Activated B cell treated with CpG ODN at 0.5 μM for 24 hours (primary cell): ENCODE measurements at places on chromosomes 11 and 22. TPM values are rescaled to one million over a fixed set of nuclear protein-coding genes. Genes with fewer than 3 reads are reported as not detected.
A peak's percentile ranks its signal among the peaks of the same experiment; 100 is the strongest.

The DNAL4 gene
- total RNA-seq: 7.7 and 8.4 TPM in 2 replicates

The YPEL4 gene
- total RNA-seq: not detected in 2 replicates

GRCh38 chr11:99937330-99937729 lies 749.8 kb upstream of the ARHGAP42 start:
- H3K27me3 ChIP-seq: no peaks in the 10 kb centered on the region
- H3K4me3 ChIP-seq: no peak overlapping the region
- H3K4me1 ChIP-seq: no peaks in the 10 kb centered on the region

The OTOG gene
- not detected in 2 replicates for total RNA-seq

GRCh38 chr11:64268025-64268892 lies 16.2 kb downstream of the BAD start:
- H3K27ac ChIP-seq: peak overlapping the region; percentile 95
- H3K4me1 ChIP-seq: peaks cover 23% of the 10 kb centered on the region
- peak overlapping the region; percentile 97 for H3K4me3 ChIP-seq
- no peaks in the 10 kb centered on the region for H3K27me3 ChIP-seq

GRCh38 chr11:72792437-72793021 lies 1.3 kb downstream of the STARD10 start:
- H3K4me3 ChIP-seq: peak overlapping the region; percentile 99
- H3K4me1 ChIP-seq: peaks cover 42% of the 10 kb centered on the region
- no peaks in the 10 kb centered on the region for H3K27me3 ChIP-seq
- peak overlapping the region; percentile 100 for H3K27ac ChIP-seq

- peaks cover 49% of the 10 kb centered on the region for H3K36me3 ChIP-seq
- H3K4me1 ChIP-seq: peaks cover 71% of the 10 kb centered on the region
- no peak overlapping the region for H3K27ac ChIP-seq
- H3K4me3 ChIP-seq: no peak overlapping the region
Observed at GRCh38 chr11:83070731-83071566, 748 bp downstream of the RAB30 start.

GRCh38 chr11:11411401-11411985 lies 58.4 kb upstream of the CSNK2A3 start:
- H3K36me3 ChIP-seq: no peaks in the 10 kb centered on the region
- no peak for DNase-seq
- H3K27ac ChIP-seq: no peak overlapping the region
- peaks cover 12% of the 10 kb centered on the region for H3K27me3 ChIP-seq
- H3K4me1 ChIP-seq: peaks cover under 1% of the 10 kb centered on the region

The KCNJ1 gene
- 0.20 TPM in 1 of 2 replicates, not detected in the other for total RNA-seq

DNA sequence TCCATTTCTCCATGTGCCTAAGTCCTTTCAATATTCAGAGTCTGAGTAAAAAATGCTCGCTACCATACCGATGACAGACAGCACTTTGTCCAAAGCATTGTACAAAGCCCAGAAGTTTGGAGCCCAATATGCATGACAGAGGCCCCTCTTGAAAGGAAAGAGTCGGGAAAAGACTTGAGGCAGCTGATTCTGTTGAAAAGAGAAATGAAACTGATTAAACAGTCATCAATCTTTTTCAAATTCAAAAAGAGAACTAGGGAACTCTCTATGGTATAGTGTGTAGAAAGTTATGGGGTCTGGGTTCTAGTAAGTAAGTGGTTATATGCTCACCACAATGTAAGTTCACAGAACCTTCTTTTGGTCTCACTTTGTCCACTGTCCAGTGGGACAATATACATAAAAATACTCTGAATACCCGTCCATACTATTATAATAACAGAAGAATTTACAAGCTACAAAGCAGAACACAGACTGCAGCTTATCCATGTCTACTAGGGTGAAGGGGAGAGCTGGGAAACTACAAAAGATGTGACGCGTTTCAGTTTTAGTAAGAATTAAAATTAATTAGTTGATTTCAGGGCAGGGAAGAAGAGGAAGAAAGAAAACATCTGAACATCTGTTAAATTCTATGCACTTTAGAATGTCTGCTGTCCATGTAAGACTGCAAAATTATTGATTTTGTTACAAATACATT lies 26.7 kb downstream of the ALG8 start:
- H3K27me3 ChIP-seq: no peaks in the 10 kb centered on the region
- H3K36me3 ChIP-seq: peaks cover 60% of the 10 kb centered on the region
- H3K4me1 ChIP-seq: peaks cover 6% of the 10 kb centered on the region
- no peak overlapping the region for H3K4me3 ChIP-seq

The NXPE4 gene
- total RNA-seq: not detected in 2 replicates

The SCUBE1 gene
- 0.12 TPM in 1 of 2 replicates, not detected in the other for total RNA-seq

DNA sequence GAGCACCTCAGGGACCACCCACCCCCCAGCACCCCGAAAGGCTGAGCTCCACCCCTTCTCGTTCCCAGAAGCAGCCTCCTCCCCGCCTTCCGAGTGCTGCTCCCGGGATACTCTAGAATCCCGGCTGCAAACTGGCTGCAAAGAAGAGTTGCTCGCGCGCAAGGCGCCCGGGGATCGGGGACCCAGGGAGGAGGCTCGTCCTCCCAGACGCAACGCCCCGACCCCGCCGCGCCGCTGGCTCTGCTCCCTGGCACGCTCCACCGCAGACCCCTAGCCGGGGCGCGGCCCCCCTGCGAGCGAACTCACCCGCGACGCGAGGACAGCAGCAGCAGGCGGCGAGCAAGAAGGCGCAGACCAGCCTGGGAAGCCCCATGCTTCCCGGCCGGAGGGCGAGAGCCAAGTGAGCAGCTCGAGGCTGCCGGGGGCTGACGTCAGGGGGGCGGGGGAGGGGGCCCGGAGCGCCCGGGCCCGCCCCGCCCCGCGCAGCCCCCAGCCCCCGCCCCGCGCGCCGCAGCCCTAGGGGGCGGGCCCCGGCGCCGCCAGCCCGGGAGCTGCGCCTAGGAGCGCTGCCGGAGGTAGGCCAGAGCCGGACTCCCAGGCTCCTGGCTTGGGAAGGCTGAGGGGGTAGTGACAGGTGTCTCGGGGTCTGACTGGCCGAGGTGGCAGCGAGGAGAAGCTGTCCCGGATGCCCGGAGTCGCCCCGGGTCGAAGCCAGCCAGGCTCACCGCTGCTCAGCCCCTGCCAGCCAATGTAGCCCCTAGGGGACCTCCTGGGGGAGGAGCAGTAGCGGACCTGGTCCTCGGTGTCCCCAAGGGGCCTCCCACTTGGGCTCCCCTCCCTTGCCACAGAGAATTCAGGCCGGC lies at the start of gene MCAM:
Gene MCAM (minus strand): TSS at position 402 of the 863 bp plus-strand sequence. CDS start 29 bp downstream, at position 373.
- peaks cover 46% of the 10 kb centered on the region for H3K4me1 ChIP-seq
- DNase-seq: no peak
- no peak within 1 kb of the TSS for H3K27ac ChIP-seq
- H3K36me3 ChIP-seq: no peaks in the 10 kb centered on the region
- peak within 1 kb of the TSS; percentile 73 for H3K4me3 ChIP-seq

DNA sequence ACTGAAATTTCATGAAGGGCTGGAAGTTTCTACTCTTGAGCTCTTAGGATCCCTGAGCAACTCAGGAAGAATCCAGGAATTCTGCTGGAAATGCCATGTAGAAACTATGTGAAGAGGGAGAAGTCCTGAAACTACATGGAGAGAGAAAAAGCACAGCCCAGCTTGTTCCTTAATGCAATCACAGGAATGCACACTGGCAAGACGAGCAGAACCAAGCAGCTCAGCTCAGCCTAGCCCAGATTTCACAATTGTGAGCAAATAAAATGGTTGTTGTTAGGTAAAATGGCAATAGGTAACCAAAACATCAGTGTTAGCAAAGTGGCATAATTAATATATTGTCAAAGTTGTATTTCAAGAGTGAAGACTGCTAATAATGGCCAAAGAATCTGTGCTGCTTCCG lies 28.1 kb downstream of the ZNF214 start:
- no peaks in the 10 kb centered on the region for H3K36me3 ChIP-seq
- H3K27me3 ChIP-seq: no peaks in the 10 kb centered on the region
- H3K4me3 ChIP-seq: no peak overlapping the region
- H3K4me1 ChIP-seq: no peaks in the 10 kb centered on the region
- no peak overlapping the region for H3K27ac ChIP-seq

GRCh38 chr22:36197065-36197440 lies 4.6 kb downstream of the APOL4 start:
- H3K4me3 ChIP-seq: no peak overlapping the region
- DNase-seq: no peak
- H3K36me3 ChIP-seq: no peaks in the 10 kb centered on the region
- no peak overlapping the region for H3K27ac ChIP-seq
- peaks cover 19% of the 10 kb centered on the region for H3K4me1 ChIP-seq

GRCh38 chr11:131980888-131981668 lies 610.7 kb downstream of the NTM start:
- H3K36me3 ChIP-seq: no peaks in the 10 kb centered on the region
- H3K4me1 ChIP-seq: no peaks in the 10 kb centered on the region
- no peak for DNase-seq
- no peak overlapping the region for H3K4me3 ChIP-seq
- H3K27me3 ChIP-seq: no peaks in the 10 kb centered on the region

DNA sequence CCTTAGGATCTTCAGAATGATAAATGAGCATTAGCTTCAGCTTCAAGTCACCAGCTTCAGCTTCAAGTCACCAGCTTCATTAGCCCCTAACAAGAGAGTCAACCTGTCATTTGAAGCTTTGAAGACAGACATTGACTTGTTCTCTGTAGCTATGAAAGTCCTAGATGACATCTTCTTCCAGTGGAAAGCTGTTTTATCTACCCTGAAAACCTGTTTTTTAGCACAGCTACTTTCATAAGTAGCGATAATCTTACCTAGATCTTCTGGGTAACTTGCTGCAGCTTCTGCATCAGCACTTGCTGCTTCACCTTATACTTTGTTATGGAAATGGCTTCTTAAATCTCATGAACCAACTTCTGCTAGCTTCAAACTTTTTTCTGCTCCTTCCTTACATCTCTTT lies 85.7 kb downstream of the PGR start:
- H3K4me3 ChIP-seq: no peak overlapping the region
- peaks cover 4% of the 10 kb centered on the region for H3K27me3 ChIP-seq
- no peak overlapping the region for H3K27ac ChIP-seq
- DNase-seq: no peak
- no peaks in the 10 kb centered on the region for H3K36me3 ChIP-seq

GRCh38 chr22:27603111-27603799 lies 198.3 kb downstream of the MN1 start:
- peaks cover 9% of the 10 kb centered on the region for H3K27me3 ChIP-seq
- H3K4me3 ChIP-seq: no peak overlapping the region
- no peak for DNase-seq

GRCh38 chr11:125418396-125418795 lies 77.7 kb downstream of the FEZ1 start:
- H3K4me1 ChIP-seq: no peaks in the 10 kb centered on the region
- H3K27me3 ChIP-seq: peaks cover 10% of the 10 kb centered on the region
- H3K4me3 ChIP-seq: no peak overlapping the region
- no peak for DNase-seq

- peaks cover 9% of the 10 kb centered on the region for H3K27me3 ChIP-seq
- DNase-seq: no peak
- H3K4me1 ChIP-seq: no peaks in the 10 kb centered on the region
- H3K36me3 ChIP-seq: peaks cover 2% of the 10 kb centered on the region
- no peak overlapping the region for H3K27ac ChIP-seq
Observed at GRCh38 chr11:68135161-68135560, 14.0 kb upstream of the CHKA start.

- no peak overlapping the region for H3K4me3 ChIP-seq
- H3K27ac ChIP-seq: no peak overlapping the region
- H3K36me3 ChIP-seq: no peaks in the 10 kb centered on the region
- H3K4me1 ChIP-seq: no peaks in the 10 kb centered on the region
- peaks cover 4% of the 10 kb centered on the region for H3K27me3 ChIP-seq
- no peak for DNase-seq
Observed at GRCh38 chr11:105903113-105903512, 118.9 kb downstream of the MSANTD4 start.

DNA sequence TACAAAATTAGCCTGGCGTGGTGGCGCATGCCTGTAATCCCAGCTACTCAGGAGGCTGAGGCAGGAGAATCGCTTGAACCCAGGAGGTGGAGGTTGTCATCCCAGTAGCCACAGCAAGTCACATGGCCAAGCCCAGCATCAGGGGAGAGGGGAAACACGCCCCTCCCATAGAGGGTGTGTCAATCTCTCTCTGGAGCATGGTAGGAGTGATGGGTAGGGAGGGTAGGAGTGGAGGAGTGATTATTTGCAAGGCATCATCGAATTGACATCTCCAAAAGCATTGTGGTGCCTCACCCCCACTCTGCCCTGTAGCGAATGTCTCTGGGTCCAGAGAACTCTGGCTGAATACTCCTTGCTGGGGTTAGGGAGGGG lies 6.1 kb upstream of the SSTR3 start:
- H3K36me3 ChIP-seq: peaks cover 7% of the 10 kb centered on the region
- no peaks in the 10 kb centered on the region for H3K27me3 ChIP-seq
- H3K27ac ChIP-seq: peak overlapping the region; percentile 99
- DNase-seq: no peak
- H3K4me1 ChIP-seq: peaks cover 73% of the 10 kb centered on the region

DNA sequence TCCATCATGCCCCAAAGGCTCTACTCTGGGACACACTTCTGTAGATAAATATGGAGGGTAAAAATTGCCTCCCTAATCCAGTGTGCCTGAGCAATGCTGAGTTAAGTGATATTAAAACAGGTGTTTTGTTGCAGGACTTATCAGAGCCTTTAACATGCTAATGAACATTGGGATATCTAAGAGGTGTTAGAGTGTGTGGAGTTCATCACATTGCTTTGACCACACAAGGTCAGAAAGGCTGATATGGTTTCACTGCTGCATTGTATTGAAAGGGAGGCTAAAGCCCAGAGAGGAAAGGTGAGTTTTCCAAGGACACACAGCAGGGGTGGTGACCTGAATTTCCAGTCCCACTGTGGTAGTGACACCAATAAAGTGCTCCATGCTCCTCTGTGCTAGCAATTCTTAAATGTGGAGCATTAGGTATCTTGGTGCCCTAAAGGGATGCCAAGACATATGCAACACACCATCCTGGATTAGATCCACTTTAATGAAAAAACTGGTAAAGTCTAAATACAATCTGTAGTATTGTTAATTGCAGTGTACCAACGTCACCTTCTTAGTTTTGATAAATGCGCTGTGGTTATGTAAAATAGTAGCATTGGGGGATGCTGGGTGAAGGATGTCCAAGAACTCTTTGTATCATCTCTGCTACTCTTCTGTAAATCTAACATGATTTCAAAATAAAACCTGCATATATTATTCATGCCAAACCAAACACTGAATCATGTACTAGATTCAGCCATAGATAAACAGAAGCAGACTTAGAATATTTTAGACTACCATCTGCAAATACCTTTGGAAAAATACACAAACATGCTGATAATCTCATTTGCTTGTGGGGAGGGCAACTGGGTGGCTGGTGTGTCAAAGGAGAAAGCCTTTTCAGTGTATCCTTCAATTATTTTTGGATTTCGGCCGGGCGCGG lies 45.8 kb downstream of the MIAT start:
- peaks cover 62% of the 10 kb centered on the region for H3K36me3 ChIP-seq
- H3K27ac ChIP-seq: no peak overlapping the region
- H3K27me3 ChIP-seq: no peaks in the 10 kb centered on the region
- no peak for DNase-seq
- peaks cover 20% of the 10 kb centered on the region for H3K4me1 ChIP-seq

The DMC1 gene
- total RNA-seq: 0.54 and 0.91 TPM in 2 replicates

- peak overlapping the region; percentile 19 for H3K4me3 ChIP-seq
- DNase-seq: no peak
- no peaks in the 10 kb centered on the region for H3K27me3 ChIP-seq
- H3K27ac ChIP-seq: peak overlapping the region; percentile 98
Observed at GRCh38 chr11:95697614-95698408, 91.8 kb downstream of the FAM76B start.
